ENCODE measurements at places on chromosomes 11 and 22. TPM values are rescaled to one million over a fixed set of nuclear protein-coding genes. Genes with fewer than 3 reads are reported as not detected.

Gene APOBEC3B
- 30.2 TPM for total RNA-seq

Gene CABP7
- total RNA-seq, result 0.22 TPM

Gene LRRC74B
- not detected for total RNA-seq

Gene MMP7
- total RNA-seq, result 22.7 TPM

Gene CASP5
- total RNA-seq, result not detected

Gene HEPN1
- not detected for total RNA-seq

Gene KDM4E
- not detected for total RNA-seq

Gene APOL4
- not detected for total RNA-seq

Gene CNGA4
- total RNA-seq, result not detected

Gene FXYD6
- total RNA-seq, result 0.21 TPM

Gene MS4A12
- total RNA-seq, result not detected

Gene PARVA
- total RNA-seq, result 24.4 TPM

Gene SLC25A18
- 0.06 TPM for total RNA-seq

Gene THOC5
- 31.1 TPM for total RNA-seq

Gene OR4C45
- total RNA-seq, result not detected

Gene HTR3A
- total RNA-seq, result not detected

Gene EFEMP2
- total RNA-seq, result 0.84 TPM

Gene RFPL2
- total RNA-seq, result 0.10 TPM

Gene TMPRSS4
- total RNA-seq, result 0.12 TPM
